Right renal pelvis (tissue), 4 donors: ENCODE measurements at places on chromosomes 6 and 20.

DNA sequence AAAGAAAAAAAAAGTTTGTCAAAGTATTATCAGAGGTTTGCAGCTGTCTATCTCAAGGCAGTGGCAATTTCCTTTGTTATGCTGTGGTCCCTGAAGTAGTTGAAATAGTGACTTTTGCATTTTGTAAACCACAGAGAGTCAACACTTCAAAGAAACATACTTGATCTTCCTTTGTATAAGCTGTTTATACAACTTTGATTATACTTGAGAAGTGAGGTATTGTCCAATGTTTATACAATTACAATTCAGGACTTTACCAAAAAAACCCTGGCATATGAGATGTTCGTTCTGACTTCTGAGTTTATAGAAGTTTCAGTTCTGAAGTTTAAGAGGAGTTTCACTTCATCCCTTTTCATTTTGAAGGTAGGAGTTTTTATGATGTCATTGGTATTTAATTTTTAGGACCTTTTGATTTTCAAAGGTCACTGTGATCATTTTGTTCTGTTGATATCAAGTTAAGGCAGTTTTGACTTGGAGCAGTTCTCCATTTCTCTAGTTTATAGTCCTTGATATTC lies 4.0 kb downstream of the STK4 start:
- DNase-seq = no peak

DNA sequence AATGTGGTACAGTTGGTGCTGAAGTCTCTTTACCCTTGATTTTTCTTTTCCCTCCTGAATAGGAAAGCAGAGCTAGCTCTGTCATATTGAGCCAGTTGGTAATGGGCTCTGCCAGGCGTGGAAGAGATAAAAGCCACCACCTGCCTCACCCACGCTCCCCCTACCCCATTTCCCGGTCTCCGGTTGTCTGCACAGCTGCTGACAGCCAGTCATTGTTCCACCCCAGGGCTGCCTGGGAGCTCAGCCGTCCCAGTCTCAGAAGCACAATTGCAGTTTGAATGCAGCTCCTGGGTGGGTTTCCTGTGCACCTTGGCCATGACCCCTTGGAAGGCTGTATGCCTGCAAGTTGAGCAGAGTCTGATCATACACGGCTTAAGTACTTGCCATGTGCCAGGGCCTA lies 675.2 kb upstream of the FLRT3 start:
- no peak for DNase-seq

- DNase-seq = no peak
Observed at GRCh38 chr20:58552366-58552934, 37.3 kb upstream of the APCDD1L start.

DNA sequence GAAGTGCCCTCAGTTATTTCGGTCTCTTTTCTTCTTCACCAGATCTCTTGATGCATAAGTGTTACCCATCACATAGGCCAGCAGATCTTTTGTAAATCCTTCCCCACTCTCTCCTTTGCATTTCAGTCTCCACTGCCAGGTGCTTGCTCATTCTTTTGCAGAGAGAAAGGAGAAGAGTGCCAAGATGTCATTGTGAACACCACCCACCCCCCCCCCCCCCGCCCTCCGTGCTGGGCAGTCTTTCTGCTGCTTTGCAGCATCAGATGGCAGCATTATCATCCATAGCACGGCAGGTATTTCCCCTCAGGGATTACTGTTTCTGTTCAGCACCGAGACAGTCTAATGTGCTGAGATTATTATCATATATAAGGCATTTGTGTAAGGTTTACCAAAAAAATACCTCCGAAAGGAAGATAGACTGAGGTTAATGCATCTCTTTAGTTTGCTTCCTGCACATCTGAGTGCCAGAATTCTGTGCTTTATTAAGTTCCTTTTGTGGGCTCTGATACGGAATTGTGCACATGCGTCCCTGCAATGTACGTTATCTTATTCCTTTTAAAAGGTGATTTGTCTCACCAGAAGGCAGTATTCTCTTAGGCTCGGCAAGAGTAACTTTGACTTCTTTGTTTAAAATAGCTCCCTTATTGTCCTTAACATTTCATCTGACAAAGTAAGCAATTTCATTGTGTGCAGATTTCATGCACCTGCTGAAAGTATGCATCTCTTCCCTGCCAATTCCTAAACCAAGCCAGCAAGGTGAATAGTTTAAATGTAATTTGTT lies 128.8 kb downstream of the PHACTR1 start:
- no peak for DNase-seq

GRCh38 chr6:43269273-43270007 lies 26.2 kb downstream of the TTBK1 start:
- no peak for DNase-seq

GRCh38 chr20:9294041-9294440 lies 220.3 kb upstream of the LAMP5 start:
- DNase-seq = no peak

GRCh38 chr6:90466154-90466940 lies 120.5 kb downstream of the MAP3K7 start:
- no peak for DNase-seq

GRCh38 chr6:135282395-135282794 lies 101.3 kb downstream of the MYB start:
- DNase-seq = no peak

- no peak for DNase-seq
Observed at GRCh38 chr20:8154638-8155037, 22.6 kb downstream of the PLCB1 start.

GRCh38 chr20:22511943-22512910 lies 72.1 kb downstream of the FOXA2 start:
- no peak for DNase-seq

DNA sequence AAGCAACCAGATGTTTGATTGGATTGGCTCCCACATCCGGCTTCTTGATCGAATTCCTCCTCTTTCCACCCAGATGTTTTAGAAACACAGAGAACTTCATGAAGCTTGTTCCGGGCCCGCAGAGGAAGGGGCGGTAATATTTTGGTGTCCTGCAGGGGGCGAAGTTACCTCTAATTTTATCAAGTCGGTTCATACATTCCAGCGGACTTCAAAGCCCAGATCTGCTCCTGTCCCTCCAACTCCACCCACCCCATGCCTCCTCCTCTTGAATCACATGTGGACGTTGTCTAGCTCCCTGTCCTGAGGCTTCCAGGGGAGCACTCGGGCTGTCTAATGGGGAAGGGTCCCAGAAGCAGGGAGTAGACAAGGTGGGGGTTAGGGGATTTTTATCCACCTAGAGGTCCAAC lies 2.9 kb upstream of the BMP6 start:
- peak; percentile 72 for DNase-seq

DNA sequence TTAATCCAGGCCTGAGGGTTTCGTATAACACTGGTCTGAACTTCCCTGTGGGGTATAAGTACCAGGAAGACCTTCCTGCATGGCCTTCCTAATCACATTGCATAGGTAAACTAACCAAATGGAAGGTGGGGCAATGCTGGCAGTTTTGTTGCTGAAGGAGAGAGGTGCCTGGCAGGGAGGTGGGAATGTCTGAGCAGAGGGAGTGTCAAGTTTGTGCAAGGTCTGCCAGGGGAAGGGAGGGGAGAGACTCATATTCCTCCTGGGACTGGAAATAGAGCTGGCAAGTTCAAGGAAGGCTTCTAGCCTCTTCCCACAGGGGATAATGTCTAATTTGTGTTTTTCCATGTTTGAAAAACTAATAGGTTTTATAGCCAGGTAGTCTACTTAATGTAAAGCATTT lies 70.6 kb downstream of the HDDC2 start:
- DNase-seq = no peak

DNA sequence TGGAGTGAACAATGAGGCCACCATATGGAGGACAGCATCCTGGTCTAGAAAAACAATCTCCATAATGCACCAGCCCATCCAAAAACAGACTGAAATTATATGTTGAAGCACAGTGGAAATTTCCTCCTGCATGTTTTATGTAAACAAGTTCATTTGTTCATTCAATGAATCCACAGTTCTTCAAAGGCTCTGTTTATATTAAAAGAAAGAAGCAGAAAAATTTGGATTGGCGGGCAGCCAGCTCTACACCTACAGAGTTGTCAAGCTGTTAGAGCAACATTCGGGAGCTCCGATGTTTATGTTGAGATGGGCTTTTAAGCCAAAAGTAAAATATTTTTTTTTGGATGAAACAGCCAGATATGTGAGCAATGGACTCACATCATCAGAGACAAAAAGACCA lies 395.3 kb upstream of the SULF2 start:
- no peak for DNase-seq

- no peak for DNase-seq
Observed at GRCh38 chr20:22826306-22827230, 208.5 kb upstream of the SSTR4 start.

DNA sequence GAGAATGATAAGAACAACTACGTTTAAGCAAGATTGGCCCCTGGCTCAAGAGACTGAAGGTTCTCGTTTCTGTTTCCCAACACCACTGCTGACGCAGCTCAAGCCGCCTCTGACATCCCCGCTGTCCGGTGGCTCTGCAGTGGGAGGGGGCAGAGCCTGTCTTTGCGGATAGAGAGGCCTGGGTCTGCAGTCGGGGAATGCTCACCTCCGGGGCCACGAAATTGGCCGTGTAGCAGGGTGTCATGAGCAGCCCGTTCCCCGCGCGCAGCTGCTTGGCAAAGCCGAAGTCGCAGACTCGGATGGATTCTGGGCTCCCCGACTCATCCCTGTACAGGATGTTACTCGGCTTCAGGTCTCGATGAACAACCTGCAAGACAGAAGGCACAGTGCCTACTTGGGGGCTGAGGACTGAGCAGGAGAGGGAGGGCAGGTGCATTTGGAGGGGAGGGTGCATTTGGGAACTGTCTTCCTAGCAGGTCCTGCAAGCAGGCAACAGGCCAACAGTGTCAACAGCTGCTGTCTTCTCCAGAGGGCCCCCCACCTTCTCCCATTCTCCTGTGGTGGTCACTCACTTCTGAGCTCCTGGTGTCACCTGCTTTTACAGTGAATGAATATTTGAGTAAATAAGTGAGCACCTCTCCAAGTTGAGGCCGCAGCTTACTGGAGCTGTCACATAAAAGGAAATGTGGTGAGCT lies 40.5 kb upstream of the MPC1 start:
- no peak for DNase-seq

- no peak for DNase-seq
Observed at GRCh38 chr6:55868771-55869479, 6.5 kb downstream of the BMP5 start.

GRCh38 chr6:112087916-112088315 lies 525 bp downstream of the FAM229B start:
- DNase-seq = no peak

DNA sequence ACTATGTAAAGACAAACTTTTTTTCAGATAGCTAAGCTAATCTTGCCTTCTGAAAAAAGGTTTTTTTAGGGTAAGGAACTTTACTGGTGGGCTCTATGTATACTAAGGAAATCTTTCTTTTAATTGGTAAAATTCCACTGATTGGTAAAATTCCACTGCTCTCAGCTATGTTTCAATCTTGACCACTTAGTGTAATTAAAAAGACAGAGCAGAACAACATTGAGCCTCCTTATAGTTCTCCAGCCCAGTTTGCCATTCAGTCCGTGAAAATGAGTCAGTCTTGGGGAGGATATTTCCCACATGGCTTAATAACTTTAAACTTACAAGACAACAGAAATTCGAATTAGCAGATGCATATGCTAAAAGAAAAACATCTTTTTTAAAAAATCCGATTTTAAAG lies 92.7 kb downstream of the EYA4 start:
- no peak for DNase-seq

DNA sequence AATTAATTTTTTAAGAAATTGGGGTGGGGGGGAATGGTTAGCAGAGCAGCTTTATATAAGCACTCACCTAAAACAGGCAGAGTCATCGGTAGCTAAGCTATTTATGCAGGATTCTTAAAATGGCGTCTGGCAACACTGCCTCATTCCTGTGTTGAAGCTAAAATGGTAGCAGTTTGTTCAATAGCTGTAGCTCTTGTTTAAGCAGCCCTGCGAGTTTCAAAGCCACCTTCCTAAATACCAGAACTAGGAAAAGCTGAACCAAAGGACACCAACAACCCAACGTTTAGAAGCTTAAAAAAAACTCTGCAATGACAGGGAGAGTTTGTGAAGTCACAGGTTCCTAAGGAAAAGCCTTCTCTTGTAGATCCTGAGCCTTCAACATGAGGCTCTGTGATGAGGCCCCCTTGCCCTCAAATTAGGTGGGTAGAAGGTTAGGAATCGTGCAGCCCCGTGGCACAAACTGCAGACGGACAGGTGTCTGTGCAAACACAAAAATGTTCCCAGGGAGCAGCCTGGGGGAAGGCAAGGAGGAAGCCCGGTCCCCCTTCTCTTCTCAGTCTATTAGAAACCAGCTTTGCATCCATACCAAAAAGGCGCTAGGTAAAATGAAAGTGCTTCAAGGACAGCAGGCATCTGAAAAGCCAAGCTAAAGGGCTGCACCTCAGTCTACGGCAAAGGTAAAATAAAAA lies 4.7 kb downstream of the ZMYND8 start:
- DNase-seq = peak; percentile 23

GRCh38 chr20:19975436-19975799 lies 41.7 kb upstream of the NAA20 start:
- DNase-seq = no peak
